Stimulated activated CD8-positive, alpha-beta memory T cell treated with anti-CD3 and anti-CD28 coated beads, Interleukin-15, amount 100 ng/mL, for 4 hours (primary cell): ENCODE measurements at places on chromosomes 6 and 20.

DNA sequence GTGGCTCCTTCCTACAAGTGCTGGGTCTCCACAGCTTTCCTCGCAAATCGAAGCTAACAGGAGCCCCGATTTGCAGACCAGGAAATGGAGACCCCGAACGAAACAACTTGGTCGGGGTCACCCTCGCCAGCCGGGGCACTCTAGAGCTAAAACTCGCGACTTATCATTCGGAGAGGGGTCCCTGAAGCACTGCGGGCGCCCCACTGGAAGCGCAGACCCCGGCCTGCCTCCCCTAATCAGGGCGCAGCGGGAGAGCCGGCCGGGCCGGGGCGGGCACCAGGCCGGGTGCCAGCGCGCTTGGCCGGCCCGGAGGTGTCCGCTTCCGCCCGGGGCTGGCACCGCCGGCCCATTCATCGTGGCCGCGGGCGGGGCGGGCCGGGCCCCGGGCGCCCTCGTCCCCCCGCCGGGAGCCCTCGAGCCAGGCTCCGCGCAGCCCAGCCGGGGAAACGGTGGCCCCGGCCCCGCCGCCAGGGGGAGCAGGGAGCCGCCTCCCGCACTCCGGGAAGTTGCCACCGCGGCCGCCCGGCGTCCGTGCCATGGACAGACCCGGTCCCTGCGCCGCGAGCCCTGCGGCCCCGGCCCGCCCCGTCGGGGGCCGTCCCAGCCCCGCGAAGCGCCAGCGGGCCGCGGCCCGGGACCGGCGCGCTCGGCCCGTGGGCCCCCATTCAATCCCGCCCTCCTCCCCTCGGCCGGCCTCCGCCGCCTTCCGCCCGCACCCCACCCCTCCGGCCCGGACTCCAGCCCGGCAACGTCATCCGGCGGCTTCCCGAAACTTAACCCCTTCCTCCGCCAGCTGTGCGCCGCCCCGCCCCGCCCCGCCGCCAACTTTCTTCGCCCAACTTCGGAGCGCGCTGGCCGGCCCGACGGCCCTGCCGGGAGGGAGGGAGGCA lies 961 bp downstream of the RRBP1 start:
- peak; percentile 31 for DNase-seq

- no peak for DNase-seq
These were observed 85.3 kb downstream of the CD164 start for GRCh38 chr6:109296971-109297372.

GRCh38 chr6:136921936-136922684 lies at the start of gene SLC35D3:
TSS of gene SLC35D3 (plus strand) at chr6:136922301. CDS start at chr6:136922429, 128 bp downstream.
- no peak for DNase-seq

- DNase-seq, result no peak
These were observed 1027.6 kb downstream of the EYS start for GRCh38 chr6:64679416-64679815.

- DNase-seq, result no peak
These were observed 143.9 kb upstream of the SHLD1 start for GRCh38 chr20:5606350-5606749.

DNA sequence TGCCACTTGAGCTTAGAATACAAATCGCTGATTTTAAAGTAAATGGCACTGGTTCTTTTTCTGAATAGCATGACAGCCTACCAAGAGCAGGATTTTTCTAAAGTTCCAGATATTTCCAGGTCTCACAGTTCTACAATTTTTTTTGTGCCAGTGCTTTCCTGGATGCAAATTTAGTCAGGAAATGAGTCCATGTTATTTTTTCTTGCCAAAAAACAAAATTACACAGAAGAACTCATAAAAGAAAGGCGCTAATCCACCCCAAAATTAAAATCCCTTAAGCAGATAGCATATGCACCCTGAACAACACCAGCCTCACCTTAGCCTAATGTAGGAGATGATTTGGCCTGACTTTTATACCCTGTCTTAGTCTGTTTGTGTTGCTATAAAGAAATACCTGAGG lies 86.4 kb upstream of the ARG1 start:
- no peak for DNase-seq

GRCh38 chr6:106757267-106757666 lies 127.9 kb downstream of the QRSL1 start:
- DNase-seq, result no peak

- no peak for DNase-seq
These were observed 62.0 kb downstream of the FAM120B start for GRCh38 chr6:170368544-170368943.

GRCh38 chr6:76592566-76592965 lies 520.1 kb upstream of the IMPG1 start:
- no peak for DNase-seq

DNA sequence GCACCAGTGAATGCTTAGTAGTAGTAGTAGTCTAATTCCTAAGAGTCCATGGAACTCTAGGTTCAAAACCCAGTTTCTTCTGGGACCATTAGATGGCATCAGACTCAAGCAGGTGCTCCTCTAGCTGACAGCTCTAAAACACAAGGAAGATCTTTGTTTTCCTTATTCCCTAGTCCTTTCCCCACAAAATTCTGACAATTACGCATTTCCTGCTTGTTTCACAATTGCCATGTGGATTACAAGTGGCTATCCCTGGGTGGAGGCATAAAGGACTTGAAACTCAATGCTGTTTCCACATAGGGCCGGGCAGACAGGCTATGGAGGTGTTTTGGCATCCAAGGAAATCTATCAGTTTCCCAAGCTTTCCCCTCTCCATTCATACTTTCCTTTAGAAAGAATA lies 9.2 kb upstream of the HLA-DOB start:
- DNase-seq, result no peak

GRCh38 chr6:37019065-37019450 lies 13.6 kb downstream of the FGD2 start:
- no peak for DNase-seq

GRCh38 chr6:127690092-127690491 lies 113.1 kb downstream of the C6orf58 start:
- DNase-seq, result no peak
